ENCODE measurements at places on chromosomes 3 and 15.

DNA sequence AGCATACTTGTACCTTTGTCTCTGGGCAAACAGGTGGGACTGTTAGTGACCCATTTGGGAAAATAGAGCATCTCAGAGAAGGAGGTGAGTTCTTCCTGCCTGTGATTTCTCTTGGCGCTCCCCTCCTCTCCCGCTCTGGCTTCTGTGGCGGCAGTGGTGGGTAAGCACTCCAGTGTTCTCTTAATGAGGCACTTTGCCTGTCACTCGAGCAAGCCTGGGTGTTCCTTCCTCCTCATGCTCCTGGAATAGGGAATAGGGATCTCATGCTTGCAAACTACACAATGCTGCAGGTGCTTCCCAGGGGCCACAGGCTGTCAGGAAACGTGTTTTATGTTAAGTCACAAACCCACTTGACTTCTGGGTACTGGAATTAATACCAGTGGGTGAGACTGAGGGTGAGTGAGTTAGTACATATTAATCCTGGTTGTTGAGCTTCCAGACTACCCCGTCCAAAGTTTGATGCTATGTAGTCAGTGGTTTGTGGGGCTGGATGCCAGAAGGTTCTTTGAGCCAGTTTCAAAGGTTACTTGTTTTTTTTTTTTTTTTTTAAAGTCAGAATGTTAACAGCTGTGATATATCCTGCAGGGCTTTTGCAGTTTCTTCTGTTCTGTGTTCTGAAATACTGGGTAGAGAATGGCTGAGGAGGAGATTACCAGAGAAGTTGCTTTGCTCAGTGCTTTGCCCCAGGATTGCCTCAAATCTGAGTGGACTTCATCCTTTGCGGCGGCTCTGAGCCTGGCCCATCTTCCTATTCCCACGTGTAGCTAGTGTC, 30.5 kb downstream of the EDEM1 start:
- H3K4me3 ChIP-seq: no peak overlapping the region
- no peak for DNase-seq
- peak overlapping the region; percentile 39 for H3K27ac ChIP-seq
- H3K27me3 ChIP-seq: no peaks in the 10 kb centered on the region
- H3K4me1 ChIP-seq: peaks cover 20% of the 10 kb centered on the region

GRCh38 chr15:78082106-78082742, 4.7 kb upstream of the TBC1D2B start:
- H3K36me3 ChIP-seq: peaks cover under 1% of the 10 kb centered on the region
- peaks cover 9% of the 10 kb centered on the region for H3K4me1 ChIP-seq
- no peak overlapping the region for H3K4me3 ChIP-seq
- H3K27ac ChIP-seq: no peak overlapping the region
- H3K27me3 ChIP-seq: no peaks in the 10 kb centered on the region

GRCh38 chr15:29051422-29051821, 165.6 kb downstream of the APBA2 start:
- no peak overlapping the region for H3K27ac ChIP-seq
- DNase-seq: no peak
- H3K36me3 ChIP-seq: no peaks in the 10 kb centered on the region
- no peak overlapping the region for H3K4me3 ChIP-seq
- no peaks in the 10 kb centered on the region for H3K27me3 ChIP-seq
- no peaks in the 10 kb centered on the region for H3K4me1 ChIP-seq

DNA sequence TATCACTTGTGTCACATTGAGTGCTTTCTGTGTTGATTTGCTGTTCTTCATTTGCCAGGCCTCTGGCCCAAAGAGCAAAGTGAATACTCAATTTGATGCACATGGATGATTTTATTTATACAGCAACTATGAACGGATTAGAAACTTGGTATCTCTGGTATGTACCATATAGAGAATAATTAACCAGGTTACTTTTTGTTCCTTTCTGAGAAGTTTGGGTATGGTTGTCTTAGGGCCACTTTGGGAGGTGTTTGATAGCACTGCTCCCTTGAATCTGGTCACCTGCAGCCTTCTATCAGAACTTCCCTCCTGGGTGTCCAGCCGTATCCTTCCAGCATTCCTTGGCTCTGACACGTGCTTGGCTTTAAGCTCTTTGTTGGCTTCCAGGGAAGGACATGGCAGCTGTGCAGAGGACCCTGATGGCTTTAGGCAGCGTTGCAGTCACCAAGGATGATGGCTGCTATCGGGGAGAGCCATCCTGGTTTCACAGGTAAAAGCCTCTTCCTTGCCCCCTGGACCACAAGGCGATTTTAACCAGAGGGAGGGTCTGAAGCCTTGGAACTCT, 12.7 kb downstream of the TAGLN3 start:
- H3K4me1 ChIP-seq: no peaks in the 10 kb centered on the region
- no peak for DNase-seq
- no peaks in the 10 kb centered on the region for H3K27me3 ChIP-seq
- H3K36me3 ChIP-seq: no peaks in the 10 kb centered on the region
- H3K4me3 ChIP-seq: no peak overlapping the region

DNA sequence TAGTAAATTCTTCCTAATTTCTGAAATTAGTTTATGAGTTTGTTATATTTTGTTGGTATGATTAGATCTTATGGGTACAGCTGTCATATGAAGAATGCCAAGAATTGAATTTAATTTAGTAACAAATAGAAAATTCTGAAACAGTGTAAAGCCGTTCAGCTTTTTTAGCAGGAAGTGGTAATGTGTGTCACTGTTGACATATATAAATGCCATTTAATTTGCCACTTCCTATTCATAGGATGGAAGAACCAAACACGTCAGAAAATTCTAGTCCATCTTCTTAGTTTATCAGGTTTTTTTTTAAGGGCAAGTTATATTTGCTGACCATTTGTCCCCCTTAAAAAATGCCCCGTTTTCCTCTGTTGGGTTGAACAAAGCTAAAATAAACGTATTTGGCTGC, 43.0 kb downstream of the RAB8B start:
- H3K27ac ChIP-seq: no peak overlapping the region
- no peak overlapping the region for H3K4me3 ChIP-seq
- H3K4me1 ChIP-seq: peaks cover 59% of the 10 kb centered on the region
- H3K27me3 ChIP-seq: no peaks in the 10 kb centered on the region
- no peak for DNase-seq

DNA sequence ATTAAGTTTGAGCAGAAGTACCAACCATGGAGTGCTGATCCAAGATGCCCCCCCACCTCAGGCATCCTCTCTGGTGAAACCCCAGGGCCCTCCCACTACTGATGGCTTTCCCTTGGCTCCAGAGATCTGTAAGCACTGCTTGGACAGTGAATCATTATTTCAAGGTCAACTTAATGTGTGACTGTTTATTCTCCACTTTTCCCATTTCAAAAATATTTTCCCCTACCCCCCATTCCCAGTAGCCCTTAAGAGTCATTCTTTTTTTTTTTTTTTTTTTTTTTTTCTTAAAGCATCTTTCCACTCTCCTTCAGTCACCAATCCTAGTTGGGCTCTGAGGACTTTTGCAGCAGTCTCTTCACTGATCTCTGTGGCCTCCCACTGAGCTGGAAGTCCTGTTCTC, 82.6 kb downstream of the PCCB start:
- peaks cover 5% of the 10 kb centered on the region for H3K4me1 ChIP-seq
- H3K4me3 ChIP-seq: no peak overlapping the region
- H3K36me3 ChIP-seq: peaks cover 10% of the 10 kb centered on the region

DNA sequence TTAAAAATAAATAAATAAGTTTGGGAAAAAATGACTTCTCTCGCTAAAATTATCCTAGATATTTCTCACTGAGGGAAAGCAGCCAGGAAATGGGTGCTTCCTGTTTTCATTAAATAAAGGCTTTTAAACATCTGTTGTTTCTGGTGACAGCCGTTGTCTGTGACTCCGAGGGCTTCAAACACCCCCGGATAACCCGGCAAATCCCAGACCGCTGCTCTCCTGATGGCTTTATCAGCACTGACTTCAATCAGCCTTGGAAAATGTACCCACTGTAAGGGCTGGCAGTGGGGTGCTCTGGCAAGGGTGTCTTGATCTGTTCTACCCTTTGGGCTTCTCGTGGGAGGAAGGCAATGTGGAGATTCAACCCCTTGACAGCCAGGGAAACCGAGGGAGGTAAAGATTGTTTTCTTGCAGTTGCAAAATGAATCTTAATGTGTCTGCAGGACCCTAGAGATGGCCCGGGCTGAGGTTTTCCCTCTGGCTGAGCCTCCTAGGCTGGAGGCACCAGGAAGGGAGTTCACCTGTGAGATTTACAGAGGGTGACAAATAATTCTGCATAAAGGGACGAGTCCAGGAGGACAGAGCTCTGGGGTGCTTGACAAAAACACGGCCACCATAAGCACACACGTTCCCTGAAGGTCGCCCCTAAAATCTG, 33.6 kb upstream of the SEC13 start:
- peaks cover 56% of the 10 kb centered on the region for H3K4me1 ChIP-seq
- H3K27me3 ChIP-seq: peaks cover 4% of the 10 kb centered on the region
- no peak for DNase-seq
- peak overlapping the region; percentile 47 for H3K27ac ChIP-seq

GRCh38 chr3:56758539-56758981, 43.2 kb downstream of the ARHGEF3 start:
- no peaks in the 10 kb centered on the region for H3K27me3 ChIP-seq
- H3K36me3 ChIP-seq: no peaks in the 10 kb centered on the region
- peak overlapping the region; percentile 86 for H3K4me3 ChIP-seq
- H3K27ac ChIP-seq: peak overlapping the region; percentile 67
- DNase-seq: no peak

DNA sequence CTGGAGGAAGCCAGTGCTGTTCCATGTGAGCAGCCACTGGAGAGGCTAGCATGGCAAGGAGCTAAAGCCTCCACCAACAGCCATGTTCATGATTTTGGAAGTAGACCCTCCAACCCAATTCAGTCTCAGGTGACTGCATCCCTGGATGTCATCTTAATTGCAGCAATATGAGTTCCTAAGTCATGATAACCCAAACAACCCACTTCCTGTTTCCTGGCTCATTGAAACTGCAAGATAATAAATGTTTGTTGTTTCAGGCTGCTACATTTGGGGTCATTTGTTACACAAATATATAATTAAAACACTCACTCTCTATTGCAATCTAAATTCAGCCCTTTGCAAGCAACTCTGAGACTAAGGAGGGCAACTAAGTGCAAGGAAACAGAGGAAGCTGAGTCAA, 62.4 kb upstream of the SLC24A5 start:
- DNase-seq: no peak
- H3K4me3 ChIP-seq: no peak overlapping the region
- no peaks in the 10 kb centered on the region for H3K27me3 ChIP-seq
- no peak overlapping the region for H3K27ac ChIP-seq
- H3K4me1 ChIP-seq: no peaks in the 10 kb centered on the region

DNA sequence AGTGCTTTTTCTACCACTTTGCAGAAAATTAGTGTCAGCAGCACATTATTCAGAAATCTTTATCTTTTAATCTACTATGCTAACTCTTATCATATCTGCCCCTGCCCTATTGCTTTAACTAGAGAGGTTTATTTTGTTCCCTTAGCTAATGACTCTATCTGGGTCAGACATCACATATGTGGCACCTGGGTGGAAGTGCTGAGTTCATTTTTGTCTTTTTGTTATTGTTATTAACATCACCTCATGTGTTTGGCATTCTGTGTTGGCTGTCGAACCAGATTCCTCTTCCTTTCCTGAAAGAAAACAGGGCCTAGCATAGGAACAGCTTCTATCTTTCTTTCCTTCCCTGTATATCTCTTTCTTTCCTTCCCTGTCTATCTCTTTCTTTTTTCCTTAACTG, 100.7 kb downstream of the RBMS3 start:
- peaks cover 10% of the 10 kb centered on the region for H3K4me1 ChIP-seq
- H3K4me3 ChIP-seq: no peak overlapping the region
- peak overlapping the region; percentile 50 for H3K27ac ChIP-seq

DNA sequence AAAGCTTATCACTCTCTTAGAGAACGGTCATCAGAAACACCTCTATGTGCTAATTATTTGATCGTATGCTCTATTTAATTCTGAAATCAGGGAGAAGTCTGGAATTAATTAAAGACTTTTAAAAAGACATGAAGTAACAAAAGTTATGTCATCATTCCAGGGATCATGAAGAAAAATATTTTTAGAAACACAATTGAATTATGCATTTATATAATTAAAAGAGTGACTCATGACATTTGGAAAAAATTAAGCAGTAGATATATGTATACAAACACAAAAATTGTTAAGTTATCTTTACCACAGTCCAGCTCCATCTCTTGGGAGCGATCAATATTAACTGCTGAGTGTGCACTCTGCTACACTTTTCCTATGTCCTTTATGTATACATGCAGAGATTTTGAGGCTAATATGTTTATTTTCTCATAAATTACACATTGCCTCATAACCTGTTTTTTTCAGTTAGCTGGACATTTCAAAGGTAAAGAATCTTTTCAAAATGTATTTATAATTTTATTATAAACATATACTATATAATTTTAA, 717.7 kb downstream of the GBE1 start:
- H3K27me3 ChIP-seq: no peaks in the 10 kb centered on the region
- H3K4me3 ChIP-seq: no peak overlapping the region
- no peak overlapping the region for H3K27ac ChIP-seq

- H3K36me3 ChIP-seq: no peaks in the 10 kb centered on the region
- H3K27ac ChIP-seq: no peak overlapping the region
- no peak overlapping the region for H3K4me3 ChIP-seq
- peaks cover 21% of the 10 kb centered on the region for H3K4me1 ChIP-seq
- peaks cover 21% of the 10 kb centered on the region for H3K27me3 ChIP-seq
Measured at GRCh38 chr15:63049783-63050371, 7.3 kb downstream of the TPM1 start.

DNA sequence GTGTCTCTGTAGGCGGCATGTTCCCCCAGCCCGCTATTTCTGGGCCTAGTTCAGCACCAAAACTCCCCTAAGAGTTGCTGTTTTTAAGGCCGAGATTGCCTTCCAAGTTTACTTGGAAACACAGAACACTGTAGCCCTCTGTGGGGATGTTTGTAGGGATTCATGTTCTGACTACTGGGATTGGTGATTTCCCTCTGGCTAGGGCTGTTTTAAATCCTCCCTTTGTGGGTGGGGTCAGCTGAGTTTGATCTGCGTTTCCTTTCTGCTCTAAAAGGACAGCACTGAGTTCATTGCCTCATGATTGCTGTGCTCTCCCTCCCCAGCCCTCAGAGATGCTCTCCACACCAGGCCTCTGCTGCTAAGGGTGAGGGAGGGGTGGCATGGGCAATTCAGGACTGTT, 640.6 kb upstream of the DPPA4 start:
- no peaks in the 10 kb centered on the region for H3K36me3 ChIP-seq
- no peak for DNase-seq
- H3K4me3 ChIP-seq: no peak overlapping the region
- no peaks in the 10 kb centered on the region for H3K27me3 ChIP-seq
- no peak overlapping the region for H3K27ac ChIP-seq

- H3K4me1 ChIP-seq: peaks cover 9% of the 10 kb centered on the region
- peaks cover 6% of the 10 kb centered on the region for H3K27me3 ChIP-seq
- H3K27ac ChIP-seq: no peak overlapping the region
- H3K4me3 ChIP-seq: no peak overlapping the region
- H3K36me3 ChIP-seq: no peaks in the 10 kb centered on the region
Measured at GRCh38 chr3:151096716-151097115, 11.3 kb downstream of the MED12L start.

- H3K27me3 ChIP-seq: peaks cover 44% of the 10 kb centered on the region
- no peaks in the 10 kb centered on the region for H3K36me3 ChIP-seq
- H3K4me3 ChIP-seq: no peak overlapping the region
- no peaks in the 10 kb centered on the region for H3K4me1 ChIP-seq
Measured at GRCh38 chr3:43969944-43970343, 271.7 kb upstream of the TOPAZ1 start.

- DNase-seq: no peak
- peaks cover 10% of the 10 kb centered on the region for H3K27me3 ChIP-seq
- H3K4me3 ChIP-seq: no peak overlapping the region
- H3K36me3 ChIP-seq: peaks cover 7% of the 10 kb centered on the region
- H3K4me1 ChIP-seq: no peaks in the 10 kb centered on the region
Measured at GRCh38 chr15:89068325-89068784, 19.9 kb upstream of the ABHD2 start.

GRCh38 chr3:126352476-126353454, 4.4 kb downstream of the KLF15 start:
- H3K36me3 ChIP-seq: no peaks in the 10 kb centered on the region
- no peak overlapping the region for H3K4me3 ChIP-seq
- no peak for DNase-seq
- H3K27ac ChIP-seq: no peak overlapping the region
- H3K27me3 ChIP-seq: peaks cover 18% of the 10 kb centered on the region
- peaks cover 9% of the 10 kb centered on the region for H3K4me1 ChIP-seq

Measured in naive B cell (primary cell).